ENCODE measurements at places on chromosomes 12 and 14. TPM values are rescaled to one million over a fixed set of nuclear protein-coding genes. Genes with fewer than 3 reads are reported as not detected.

GRCh38 chr12:24902511-24903328 is 46.2 kb downstream of the BCAT1 start:
- DNase-seq = peak; percentile 41

Gene INHBE
- total RNA-seq = 1.7 TPM

- DNase-seq = no peak
Observed at GRCh38 chr12:124841558-124841945, 22.1 kb downstream of the SCARB1 start.

GRCh38 chr12:105928436-105928835 is 210.3 kb downstream of the NUAK1 start:
- DNase-seq = no peak

Gene LRRC43
- 1.7 TPM for total RNA-seq

All from fibroblast of villous mesenchyme (primary cell).